ENCODE measurements at places on chromosomes 4 and X.

DNA sequence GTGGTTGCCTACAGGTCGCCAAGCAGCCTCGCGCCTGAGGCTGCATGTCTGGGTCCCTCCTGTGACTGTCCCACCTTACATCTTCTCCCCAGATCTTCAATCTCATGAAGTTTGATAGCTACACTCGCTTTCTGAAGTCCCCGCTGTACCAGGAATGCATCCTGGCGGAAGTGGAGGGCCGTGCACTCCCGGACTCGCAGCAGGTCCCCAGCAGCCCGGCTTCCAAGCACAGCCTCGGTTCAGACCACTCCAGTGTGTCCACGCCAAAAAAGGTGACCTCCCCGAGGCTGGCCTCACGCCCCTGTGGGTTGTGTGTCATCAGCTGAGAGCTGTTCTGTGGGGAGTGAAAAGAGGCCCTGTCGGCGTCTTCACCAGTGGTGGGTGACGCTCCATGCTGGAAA is 24.9 kb upstream of the HGFAC start:
- no peak for DNase-seq

- no peak for DNase-seq
Observed at GRCh38 chr4:38695809-38696208, 31.8 kb downstream of the KLF3 start.

- DNase-seq = peak; percentile 85
Observed at GRCh38 chrX:46912098-46912602, at the start of gene JADE3. JADE3 (plus strand) TSS chrX:46912421; CDS start chrX:46984895, 72,474 bp downstream.

GRCh38 chrX:34879346-34879745 is 63.2 kb upstream of the FAM47B start:
- DNase-seq = no peak

- no peak for DNase-seq
Observed at GRCh38 chr4:111685205-111685604, 460.0 kb upstream of the FAM241A start.

DNA sequence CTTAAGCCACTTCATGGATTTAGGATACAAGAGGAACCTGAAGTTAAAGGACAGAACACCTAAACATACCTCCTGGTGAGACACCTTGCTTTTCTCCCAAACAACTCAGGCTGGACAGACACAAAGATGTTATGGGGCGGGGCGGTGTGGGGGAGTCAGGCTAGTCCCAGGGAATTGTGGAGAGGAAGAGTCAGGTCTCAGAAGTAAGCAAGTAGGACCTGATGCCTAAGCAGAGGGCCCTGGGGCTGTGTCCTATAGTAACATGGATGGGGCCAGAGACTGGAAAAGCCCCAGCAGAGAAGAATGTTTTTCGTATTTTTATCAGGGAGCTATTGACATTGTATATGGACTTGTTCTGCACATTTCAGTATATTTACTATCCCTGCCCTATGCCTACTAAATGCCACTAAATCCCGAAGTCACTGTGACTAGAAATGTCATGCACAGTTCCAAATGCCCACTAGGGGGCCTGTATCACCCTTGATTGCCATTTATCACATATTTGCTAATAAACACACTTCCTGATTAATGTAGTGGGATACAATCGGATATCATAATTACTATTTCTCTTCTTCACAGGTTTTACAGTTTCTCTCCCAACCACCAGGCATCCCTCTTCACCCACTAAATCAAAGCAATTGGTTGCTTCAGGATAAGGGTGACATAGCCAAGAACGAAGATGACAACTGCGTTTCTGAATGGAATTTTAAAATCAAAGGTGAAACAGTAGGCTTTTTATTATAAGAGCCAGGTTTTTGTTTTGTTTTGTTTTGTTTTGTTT is 23.8 kb upstream of the ARHGAP10 start:
- DNase-seq = peak; percentile 48

DNA sequence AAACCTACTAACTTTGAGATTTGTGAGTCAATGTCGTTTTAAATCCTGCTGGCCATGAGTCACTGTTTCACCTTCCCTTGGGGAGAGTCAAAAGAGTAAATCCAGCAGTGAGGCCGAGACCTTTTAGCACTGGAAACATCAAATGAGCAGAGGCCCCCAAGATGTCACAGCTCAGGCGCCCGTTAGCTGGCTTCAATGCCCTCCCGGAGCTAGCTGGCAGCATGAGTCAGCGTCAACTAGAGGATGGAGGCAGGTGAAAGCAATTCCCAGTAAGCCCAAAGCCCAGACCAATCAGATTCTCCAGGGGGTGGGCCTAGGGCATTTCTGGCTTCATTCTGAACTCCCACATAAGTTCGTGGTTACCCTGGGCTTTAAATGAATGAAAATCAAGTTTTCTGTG is 170.9 kb downstream of the CLCN4 start:
- no peak for DNase-seq

DNA sequence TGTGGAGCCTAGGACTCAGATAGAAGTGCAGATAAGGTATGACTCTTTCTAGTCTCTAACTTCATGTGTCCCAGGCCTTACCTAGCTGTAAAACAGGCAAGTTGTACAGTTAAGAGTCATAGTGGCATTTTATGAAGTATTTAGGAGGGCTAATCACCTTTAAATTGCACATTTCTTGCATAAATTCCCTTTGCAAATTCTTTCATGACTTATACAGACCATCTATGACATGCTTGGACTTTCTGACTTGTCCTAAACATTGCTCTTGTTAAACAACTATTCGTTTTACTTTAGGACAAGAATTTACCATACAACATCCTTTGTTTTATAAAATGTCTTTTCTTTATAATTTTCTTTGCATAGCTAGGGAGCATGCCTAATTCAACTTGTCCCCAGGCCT is 7.8 kb upstream of the RRAGB start:
- no peak for DNase-seq
